ENCODE measurements at places on chromosomes 2 and 18.

- no peak for DNase-seq
These were observed 641.9 kb downstream of the CNTNAP5 start for GRCh38 chr2:124666976-124667375.

DNA sequence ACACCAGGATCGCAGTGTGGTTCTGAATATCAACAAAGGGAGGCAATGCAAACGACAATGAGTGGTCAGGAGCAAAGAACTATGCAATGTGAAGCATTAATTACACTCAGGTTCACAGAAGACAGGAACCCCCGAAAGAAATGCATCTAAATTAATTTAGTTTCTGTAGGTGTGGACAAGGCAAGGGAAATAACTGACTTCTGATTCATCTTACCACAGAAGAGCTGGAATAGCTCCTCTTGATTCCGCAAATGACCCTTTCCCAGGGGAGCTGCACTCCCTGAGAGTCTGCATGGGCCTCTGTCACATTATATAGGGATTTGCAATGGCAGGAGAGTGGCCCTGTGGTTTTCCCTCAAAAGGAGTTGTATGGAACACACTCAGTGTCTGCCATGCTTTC is 263.9 kb upstream of the APCDD1 start:
- no peak for DNase-seq

GRCh38 chr18:66867653-66868052 is 263.8 kb upstream of the CDH19 start:
- no peak for DNase-seq

- no peak for DNase-seq
These were observed 1504.5 kb downstream of the DPP10 start for GRCh38 chr2:115946891-115947290.

- no peak for DNase-seq
These were observed 140.4 kb upstream of the CAPN13 start for GRCh38 chr2:30947686-30948085.

DNA sequence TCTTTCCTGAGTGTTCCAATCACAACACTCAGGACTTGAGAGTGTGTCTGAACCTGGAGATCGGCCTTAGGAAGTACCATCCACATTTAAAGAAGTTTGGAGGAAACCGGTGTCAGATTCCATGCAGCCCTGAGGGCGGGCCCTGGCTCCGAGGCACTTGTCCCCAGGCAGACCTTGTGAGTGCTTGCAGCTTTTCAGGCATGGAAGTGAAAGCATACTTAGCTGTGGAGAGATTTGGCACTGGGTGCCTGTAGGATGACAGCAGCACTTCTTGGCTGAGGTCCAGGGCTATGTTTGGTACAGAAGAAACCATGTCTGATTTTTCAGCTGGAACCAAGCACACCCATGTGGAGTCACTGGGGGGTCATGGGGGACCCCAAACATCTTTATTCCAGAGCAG is 230.8 kb downstream of the SEPTIN10 start:
- DNase-seq = no peak

DNA sequence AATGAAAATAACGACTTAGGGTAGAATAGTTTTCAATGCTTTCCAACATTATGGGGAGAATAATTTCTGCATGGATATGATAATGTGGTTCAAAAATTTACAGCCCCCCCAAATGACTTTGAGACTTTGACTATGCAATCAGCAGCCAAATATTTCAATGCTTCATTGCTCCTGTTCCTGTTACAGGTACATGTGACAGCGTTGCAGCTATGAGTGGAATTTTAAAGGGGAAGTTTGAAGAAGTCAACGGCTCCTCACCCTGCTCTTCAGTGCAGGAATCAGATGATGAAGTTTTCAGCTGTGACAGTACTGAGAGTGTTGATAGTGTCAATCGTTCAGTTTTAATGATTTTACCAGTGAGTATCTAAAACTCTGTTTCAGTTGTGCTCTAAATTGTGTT is 25.1 kb downstream of the CSRNP3 start:
- DNase-seq = no peak

GRCh38 chr18:69898241-69898861 is 49.3 kb downstream of the CD226 start:
- DNase-seq = peak; percentile 59

DNA sequence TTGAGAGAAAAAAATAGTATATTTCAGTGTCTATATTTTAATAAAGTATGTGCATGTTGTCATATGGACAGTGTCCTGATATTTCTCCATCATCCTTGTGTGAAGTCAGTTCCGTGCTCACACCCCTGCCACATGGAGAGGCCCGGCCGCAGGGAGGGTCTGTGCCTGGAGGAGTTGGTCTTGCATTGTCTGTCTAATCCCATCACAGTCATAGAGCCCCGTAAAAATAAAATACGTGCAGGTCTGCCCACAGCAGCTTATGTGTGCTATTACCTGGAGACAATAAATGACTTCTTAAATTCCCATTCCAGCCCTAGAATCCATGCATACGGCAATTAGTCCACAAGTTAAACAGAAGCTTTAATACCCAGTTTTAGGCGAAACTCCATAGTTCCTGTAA is 20.1 kb downstream of the MAPRE2 start:
- DNase-seq = no peak

DNA sequence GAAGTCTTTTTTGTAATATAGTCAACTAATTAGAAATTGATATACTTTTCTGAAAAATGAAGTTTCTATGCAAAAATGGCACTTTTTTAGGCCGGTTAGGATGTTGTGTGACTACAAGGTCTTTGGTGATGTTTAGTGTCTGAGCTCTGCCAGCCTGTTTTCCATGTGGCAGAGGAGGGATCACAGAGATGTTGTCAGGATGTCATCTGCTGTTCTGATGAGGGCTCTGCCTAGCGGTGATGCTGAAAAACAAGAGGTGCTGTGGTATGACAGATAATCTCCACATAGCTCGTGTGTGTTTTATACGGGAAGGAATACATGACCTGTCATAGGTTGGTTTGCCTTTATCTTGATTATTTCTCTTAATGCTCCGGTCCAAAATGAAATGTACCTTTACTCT is 12.0 kb upstream of the IAH1 start:
- DNase-seq = no peak

GRCh38 chr2:25123682-25124081 is 44.7 kb downstream of the POMC start:
- DNase-seq = no peak

DNA sequence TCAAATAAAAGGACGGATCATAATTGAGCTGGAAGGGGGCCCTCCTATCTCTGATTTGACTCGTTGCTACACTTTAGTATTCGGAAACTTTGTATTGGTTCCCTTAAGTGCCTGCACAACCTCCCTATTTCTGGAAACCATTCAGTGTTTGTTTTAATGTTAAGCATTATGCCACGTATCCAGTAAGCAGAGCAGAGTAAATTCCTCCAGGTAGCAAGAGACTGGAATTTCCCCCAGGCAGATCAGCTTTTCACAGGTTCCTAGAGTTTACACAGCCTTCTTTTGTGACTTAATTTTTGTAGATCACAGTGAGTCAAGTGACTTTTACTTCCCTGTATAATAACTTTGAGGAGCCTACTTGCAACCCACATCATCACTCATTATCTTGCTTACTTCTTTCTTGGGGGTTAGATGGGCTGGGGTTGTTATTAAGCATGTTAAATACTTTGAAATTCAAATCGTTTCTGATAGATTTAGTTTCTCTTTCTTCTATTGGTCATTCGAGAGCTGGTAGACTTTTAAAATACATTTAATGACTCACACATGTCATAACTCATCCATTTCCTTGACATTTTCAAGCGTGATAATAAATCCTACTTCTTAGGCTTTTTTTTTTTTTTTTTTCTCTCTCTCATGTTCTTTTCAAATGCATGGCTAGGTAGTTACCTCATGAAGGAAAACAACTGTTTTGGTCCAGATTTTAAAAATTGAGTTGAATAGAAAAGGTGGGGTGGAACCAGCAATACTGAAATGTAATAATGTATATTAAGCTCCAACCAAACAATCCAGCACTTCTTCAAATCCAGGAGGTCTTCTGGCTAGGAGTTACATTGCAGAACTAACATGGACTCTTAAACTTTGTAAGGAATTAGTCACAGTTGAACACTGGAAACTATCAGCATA is 219.3 kb downstream of the NEDD4L start:
- DNase-seq = no peak

- no peak for DNase-seq
These were observed 617.4 kb upstream of the NRXN1 start for GRCh38 chr2:51649366-51649765.

DNA sequence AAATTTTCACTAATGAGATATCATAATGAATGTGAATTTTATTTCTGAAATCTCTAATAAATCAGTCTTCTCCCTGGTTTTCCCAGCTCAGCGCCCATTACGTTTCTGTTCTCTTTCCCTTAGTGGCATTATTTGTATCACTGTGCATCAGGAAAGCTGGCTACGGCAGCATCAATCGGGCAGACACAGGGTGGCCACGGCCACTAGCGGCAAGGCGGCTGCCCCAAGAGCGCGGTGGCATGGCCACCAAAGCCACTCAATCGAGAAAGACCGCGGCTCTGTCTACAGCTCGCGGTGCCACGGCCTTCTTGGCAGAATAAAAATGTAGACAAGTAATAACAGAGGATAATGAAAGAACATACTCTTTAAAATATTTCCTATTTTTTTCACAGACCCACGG is 168.0 kb downstream of the RPIA start:
- no peak for DNase-seq

GRCh38 chr2:202091476-202091875 is 18.4 kb downstream of the KIAA2012 start:
- no peak for DNase-seq

DNA sequence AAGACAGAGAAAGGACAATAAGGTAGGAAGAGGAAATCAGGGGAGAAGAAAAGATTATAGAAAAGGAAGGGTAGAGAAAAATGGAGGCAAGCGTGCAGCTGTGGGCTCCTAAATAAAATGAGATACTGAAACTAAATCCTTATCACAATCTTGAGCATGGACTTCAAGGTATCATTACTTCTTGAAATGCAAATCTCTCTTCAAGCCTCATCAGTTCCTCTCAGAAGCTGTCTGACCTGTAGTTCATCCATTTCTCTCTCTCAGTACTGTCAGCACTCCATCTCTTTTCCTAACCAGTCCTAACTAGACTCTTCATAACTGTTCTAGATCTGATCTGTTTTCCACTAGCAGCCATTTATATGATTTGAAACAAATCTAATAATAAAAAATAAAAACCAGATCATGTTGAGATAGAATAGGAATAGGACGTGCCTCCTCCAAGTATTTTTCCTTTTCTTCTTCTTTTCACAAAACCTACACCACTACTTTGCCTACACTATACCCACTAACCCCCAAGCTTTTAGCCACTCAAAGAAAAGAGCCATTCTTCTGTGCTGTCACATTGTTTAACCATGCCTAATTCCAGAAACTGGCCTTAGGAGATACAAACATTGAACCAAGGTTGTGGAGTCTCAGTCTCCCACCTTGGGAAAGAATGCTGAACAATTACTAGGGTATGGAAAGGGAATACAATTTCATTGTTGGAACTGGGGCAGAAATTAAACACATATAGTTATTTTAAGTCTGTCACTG is 21.1 kb downstream of the BABAM2 start:
- DNase-seq = no peak

- no peak for DNase-seq
These were observed 68.1 kb upstream of the TMEM247 start for GRCh38 chr2:46411245-46411641.

DNA sequence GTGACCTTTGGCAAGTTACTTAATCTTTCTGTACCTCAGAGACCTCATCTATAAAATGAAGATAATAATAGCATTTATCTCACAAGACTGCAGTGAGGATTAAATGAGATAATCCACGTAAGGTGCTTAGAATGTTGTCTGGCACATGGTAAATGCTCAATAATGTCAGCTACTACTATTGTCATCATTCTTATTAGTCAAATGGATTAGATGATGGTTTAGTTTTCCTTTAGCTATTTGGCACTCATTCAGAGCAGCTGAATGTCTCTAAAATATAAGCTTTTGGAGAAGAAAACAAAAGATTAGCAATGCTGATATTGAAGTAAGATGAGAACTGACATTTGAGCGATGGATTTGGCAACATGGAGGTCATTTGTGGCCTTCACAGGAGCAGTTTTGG is 125.1 kb downstream of the AQP4 start:
- no peak for DNase-seq

DNA sequence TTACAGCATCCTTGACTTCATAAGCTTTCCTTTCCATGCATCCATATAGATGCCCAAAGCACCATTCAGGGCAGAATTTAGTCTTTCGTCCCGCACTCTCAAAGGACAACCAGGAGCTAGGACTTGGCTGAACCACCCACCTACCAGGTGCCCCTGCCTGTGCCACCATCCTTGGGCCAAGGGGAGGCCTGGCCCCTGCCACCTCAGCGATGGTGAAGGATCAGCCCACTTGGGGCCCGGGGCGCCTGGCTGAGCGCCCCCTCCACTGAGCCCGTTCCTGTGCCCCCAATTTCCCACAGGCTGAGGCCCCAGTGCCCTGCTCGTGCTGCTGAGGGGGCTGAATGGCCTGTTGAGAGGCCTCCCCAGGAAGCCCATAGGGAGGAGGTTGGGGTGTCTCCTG is 33.3 kb upstream of the ALPP start:
- DNase-seq = no peak

DNA sequence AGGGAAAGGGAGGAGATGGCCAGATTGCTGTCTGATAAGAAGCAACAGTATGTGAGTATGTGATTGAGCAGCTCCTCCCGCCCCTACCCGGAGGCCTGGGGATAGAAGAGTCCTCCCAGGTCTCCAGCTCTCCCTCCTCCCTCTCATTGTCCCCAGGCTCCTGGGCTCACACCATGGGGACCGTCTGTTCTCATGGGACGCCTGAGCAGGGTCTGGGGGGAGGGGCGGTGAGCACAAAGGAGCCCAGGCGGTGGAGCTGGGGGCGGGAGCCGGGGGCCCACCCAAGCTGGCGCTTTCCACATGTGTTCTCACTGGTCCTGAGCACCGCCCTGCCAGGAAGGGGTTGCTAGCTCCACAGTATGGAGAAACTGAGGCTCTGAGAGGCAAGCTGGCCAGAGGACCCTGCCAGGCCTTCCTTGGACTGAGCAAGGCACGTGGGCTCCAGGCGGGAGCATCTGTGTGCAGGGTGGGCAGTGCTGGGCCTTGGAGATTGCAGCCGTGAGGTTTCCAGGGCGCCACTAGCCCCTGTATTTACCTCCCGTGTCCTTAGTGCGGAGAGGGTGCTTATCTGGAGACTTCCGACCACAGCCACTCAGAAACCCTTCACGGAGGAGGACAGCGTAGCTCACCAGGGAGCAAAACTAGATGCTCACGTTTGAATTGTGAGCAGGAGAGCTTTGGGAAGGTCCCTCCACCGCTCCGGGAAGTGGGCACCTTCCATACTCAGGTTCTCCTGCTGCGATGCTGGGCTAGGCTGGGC is 37.4 kb downstream of the PDIA6 start:
- DNase-seq = no peak
